ENCODE measurements at places on chromosomes 16 and 17.

DNA sequence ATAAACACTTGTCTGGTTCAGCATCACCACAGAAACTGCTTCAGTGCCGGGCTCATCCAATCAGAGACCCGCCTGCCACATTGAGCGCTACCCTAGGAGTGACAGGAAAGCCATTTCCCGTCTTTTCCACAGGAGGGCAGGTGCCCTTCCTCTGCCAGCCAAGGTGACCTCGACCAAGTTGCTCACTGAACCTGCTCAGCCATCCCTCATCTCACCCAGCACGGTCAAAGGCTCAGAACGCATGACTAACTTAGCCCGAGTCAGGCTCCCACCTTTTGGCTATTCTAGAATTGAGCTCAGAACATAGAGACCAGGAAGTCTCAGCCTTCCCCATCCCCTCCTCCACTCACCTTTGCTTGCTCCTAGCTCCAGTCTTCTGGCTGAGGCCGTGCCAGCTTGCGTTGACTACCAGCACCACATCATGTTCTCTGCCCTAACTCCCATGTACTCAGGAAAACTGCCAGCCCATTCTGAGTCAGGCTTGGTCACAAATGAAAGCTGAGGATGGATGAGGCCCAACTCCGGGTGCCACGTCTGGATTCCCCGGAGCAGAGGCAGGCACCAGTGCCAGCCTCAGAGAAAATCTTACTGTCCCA lies 15.6 kb downstream of the MRPS23 start:
- no peak for DNase-seq

GRCh38 chr17:79555543-79555942 lies 55.3 kb downstream of the RBFOX3 start:
- DNase-seq, result no peak

DNA sequence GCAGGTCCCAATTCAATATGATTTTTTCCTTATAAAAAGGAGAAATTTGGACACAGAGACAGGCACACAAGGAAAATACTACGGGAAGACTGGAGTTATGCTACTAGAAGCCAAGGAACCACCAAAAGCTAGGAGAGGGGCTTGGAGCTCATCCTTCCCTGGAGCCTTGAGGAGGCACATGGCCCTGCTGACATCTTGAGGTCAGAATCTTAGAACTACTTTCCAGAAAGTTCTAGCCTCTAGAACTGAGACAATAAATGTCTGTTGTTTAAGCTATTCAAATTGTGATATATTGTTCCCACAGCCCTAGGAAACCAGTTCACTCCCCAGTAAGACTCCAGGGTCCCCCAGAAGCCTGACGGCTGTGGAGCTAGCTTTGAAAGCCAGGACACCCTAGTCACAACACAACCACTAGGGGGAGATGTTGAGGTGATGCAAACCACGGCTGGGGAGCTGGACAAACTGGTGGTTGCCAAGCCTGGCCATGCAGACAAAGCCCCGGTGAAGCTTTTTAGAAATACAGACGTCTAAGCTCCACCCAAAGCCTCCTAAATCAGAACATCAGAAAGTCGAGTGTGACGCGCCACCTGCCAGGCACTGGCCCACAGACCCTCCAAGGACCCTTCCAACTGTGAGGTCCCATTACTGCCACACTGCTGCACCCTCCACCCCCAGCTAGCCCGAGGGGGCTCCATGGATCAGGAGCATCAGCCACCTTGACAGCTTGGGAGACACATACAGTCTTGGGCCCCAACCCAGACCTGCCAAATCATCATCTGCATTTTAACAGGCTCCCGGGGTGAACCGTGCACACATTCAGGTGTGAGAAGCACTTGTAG lies 106.4 kb downstream of the SLC39A11 start:
- DNase-seq, result peak; percentile 83

GRCh38 chr17:77228241-77228752 lies 87.5 kb downstream of the SEC14L1 start:
- DNase-seq, result no peak

- DNase-seq, result peak; percentile 59
Observed at GRCh38 chr16:17921357-17921978, 415.1 kb downstream of the NPIPA8 start.

GRCh38 chr17:6069539-6070429 lies at the start of gene WSCD1:
Gene WSCD1, plus strand, starts transcription at chr17:6070379. Its CDS starts 10,280 bp downstream, at chr17:6080659.
- peak; percentile 18 for DNase-seq

DNA sequence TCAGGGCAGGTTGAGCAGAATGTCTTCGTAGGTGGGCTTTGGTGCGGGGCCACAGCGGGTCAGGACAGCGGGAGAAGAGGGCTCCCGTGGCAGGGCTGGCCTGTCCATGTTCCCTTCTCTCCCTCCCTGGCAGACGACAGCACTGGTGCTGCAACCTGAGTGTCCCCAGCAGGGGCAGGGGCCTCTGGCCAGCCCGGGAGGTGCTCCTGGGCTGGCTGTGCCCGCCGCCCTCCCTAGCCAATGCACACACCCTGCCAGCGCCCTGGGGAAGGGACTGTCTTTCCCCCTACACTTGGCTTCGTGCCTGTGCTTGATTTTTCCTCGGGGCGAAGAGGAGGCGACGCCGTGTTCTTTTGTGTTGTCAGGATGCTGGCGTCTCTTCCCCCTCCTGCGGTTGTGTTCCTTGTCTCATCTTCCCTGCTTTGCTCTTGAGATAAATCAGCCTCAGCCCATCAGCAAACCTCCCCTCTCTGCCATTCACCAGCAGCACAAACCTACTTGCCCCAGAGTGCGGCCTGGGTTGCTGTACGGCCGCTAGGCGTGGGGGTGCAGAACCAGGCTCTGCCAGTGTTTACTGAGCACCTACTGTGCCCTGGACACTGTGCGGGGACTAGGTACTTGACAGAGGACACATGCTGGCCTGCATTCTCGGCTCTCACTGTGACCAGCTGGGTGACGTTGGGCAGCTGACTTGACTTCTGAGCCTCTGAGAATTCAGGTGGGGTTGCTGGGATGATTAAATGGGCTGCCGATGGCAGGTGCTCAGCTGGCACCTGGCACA lies 237.3 kb upstream of the CIBAR2 start:
- no peak for DNase-seq

- DNase-seq, result no peak
Observed at GRCh38 chr16:4257646-4258556, 14.9 kb downstream of the TFAP4 start.

DNA sequence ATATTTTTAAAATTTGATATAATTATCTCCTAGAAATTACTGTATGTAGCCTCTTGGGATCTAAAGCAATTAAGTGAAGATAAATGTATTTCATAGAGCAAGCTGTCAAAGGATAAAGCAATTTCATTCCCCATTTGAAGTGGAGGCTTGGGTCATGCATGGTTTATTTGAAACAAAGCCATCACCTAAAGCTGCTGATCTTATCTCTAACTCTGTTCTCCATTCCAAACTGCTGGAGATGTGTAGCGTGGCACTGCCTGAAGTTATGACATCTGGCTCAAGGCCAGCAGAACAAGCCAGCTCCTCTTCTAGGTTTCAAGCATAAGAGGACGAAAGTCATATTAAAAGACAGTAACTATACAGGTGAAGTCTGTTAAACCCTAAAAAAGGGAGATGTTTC lies 83.9 kb downstream of the HIC1 start:
- DNase-seq, result peak; percentile 52

DNA sequence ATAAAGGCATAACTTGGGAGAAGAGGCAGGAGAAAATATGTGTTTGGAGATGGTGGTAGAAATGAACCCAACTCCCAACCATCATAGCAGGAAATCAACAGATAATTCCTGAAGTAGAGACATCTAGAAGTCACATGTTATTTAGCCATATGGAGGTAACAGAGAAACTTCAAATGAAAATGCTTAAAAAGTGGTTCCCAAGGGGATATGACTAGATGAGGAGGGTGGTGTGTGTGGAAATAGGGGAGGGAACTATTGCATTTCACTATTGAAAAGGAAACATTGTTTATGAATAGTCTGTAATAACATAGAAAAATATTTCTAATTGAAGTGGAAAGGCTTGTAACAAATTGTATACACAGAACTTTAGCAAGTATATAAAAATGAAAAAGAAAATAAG lies 412.0 kb downstream of the SHISA9 start:
- DNase-seq, result no peak

- DNase-seq, result no peak
Observed at GRCh38 chr17:41910701-41911391, 7.9 kb downstream of the ACLY start.

DNA sequence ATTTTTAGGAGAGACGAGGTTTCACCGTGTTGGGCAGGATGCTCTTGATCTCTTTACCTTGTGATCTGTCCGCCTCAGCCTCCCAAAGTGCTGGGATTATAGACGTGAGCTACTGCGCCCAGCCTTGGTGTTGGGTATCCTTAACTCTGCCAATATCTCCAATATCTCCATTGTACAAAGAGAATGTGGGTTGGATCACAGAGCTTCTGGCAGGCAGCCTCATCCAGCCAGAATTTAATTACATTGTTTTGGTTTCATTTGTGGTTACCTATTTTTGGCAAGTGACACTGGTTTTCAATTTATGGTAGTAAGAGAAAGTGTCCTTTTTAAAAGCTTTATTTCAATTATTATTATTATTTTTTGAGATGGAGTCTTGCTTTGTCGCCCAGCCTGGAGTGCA lies 14.0 kb upstream of the RFWD3 start:
- DNase-seq, result no peak

DNA sequence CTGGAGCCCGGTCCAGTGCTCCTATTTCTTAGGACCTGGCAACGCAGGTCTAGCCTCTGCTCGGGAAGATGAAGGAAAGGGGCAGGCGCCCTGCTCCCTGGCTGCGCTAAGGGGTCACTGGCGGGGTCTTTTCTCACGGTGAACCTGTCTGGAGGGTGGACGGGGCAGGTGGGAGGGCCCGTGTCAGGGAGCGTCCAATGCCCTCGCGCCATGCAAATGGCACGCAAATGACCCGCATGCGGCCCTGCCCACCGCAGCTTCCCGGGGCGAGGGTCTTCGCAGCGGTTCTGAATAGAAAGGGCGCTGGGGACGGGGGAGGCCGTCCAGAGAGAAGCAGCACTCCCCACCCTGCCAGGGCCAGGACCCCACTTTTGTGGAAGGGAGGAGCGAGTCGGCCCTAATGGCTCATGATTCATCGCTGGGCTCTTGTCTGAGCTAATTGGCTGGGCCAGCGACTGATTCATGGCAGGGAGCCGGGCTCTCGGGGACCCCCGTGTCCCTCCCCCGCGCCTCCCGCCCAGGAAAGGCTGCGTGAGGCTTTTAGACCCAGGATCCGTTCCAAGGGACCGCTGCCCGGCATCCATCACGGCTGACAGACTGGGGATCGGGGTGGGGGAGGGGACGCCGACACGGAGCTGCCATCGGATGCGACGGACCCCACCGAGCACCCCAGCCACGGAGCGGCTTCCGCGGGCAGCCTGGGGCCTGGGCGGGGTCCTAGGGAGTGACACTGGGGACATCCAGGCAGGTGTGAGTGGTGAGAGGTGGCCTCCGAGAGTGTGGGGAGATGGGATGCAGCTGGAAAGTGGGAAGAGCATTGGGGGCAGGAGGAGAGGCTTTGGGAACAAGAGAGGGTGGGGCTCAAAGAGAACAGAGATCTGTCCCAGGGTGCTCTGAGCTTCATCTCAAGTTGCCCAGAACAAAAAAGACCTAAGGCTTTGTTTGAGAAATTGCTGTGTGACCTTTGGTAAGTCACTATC lies 25.0 kb upstream of the NGFR start:
- no peak for DNase-seq

DNA sequence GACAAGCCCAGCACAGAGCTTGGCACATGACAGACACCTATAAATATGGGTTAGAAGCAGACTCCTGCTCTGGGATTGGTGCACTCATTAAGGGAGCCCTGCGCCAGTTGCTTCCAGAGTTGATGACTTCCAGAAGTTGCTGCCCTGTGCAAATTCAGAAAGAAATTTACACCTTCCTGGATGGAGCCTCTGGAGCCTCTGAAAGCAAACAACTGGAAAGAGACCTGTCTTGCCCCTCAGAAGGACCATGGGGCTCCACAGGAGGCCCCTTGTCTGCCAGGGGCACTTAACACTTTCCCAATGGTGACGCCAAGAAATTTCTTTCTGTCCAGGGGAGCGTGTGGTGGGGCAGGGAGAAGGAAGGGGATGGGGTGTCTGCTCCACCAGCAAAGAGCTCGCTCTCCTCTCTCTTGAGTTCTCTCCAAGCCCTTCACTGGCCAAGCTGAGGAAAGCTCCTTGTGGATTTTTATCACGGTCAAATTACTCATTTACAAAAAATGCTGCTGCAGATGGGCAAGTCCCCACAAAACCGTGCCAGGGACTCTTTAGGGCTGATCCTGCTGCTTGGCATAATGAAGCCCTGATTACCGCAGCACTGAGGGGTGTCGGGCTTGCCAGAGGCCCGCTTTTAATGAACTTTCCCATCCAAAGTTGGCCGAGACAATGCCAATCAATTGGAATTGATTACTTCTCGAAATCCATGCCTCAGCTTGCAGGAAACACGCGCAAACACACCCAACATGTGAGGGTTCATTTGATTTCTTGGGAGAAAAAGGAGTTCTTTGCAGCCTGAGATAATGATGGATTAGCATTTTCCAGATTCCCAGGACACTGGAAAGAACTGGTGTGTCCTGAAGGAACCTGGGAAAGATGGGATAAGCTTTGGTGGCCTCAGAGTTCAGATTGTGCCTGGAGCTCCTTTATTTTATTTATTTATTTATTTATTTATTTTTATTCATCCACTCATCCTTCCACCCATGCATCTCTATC lies 583.6 kb upstream of the CDH5 start:
- DNase-seq, result no peak

GRCh38 chr16:14958970-14959369 lies 15.9 kb upstream of the PDXDC1 start:
- DNase-seq, result no peak

DNA sequence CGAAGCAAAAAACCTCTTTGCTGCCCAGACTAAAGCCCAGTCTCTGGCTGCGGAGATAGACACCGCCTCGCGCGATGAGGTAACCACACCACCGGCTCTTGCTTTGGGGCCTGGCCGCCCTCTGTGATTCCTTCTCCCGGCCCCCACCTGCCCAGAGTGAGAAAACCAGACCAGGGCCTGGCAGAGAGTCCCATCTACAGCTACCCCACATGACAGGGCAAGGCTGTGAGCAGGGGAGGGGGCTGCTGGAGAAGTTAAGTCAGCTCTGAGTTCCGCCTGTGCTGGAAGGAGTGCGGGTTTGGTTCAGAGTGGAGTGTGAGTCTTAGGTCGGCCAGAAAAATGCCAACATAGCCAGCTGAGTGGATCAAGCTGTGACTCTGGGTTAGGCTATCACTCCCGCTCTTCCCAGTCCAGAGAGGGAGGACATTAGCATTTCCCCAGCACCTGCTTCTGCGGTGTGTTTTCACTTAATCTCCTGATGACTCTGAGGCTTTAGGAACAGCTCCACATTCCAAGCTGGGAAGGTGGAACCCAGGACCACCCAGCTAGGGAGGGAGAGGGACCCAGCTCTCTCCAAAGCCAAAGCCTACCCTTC lies 139.0 kb downstream of the RAB11FIP4 start:
- no peak for DNase-seq

Data from suppressor macrophage (primary cell).